Mesangial cell (primary cell): ENCODE measurements at places on chromosomes 5 and 9. TPM values are rescaled to one million over a fixed set of nuclear protein-coding genes. Genes with fewer than 3 reads are reported as not detected.

The CFAP77 gene
- total RNA-seq: not detected in 2 replicates

The CD14 gene
- 1.3 TPM in 1 of 2 replicates, not detected in the other for total RNA-seq

The TMC1 gene
- not detected in 2 replicates for total RNA-seq

The RABGAP1 gene
- 5.7 and 11.5 TPM in 2 replicates for total RNA-seq

The ERBIN gene
- total RNA-seq: 33.9 and 34.6 TPM in 2 replicates

The SPINK1 gene
- not detected in 2 replicates for total RNA-seq

The OBP2B gene
- not detected in 2 replicates for total RNA-seq

The PCDHGB2 gene
- 0.65 and 2.5 TPM in 2 replicates for total RNA-seq

The ZNF462 gene
- 17.1 and 25.7 TPM in 2 replicates for total RNA-seq

The BTNL3 gene
- not detected in 2 replicates for total RNA-seq

The STING1 gene
- total RNA-seq: 37.8 and 60.0 TPM in 2 replicates

The TEX48 gene
- total RNA-seq: not detected in 2 replicates

The CD72 gene
- 0.49 and 3.3 TPM in 2 replicates for total RNA-seq

The RGMB gene
- total RNA-seq: 27.9 and 41.4 TPM in 2 replicates

The KIF4B gene
- not detected in 2 replicates for total RNA-seq

The TMEM174 gene
- total RNA-seq: 0.13 TPM in 1 of 2 replicates, not detected in the other

The FREM1 gene
- total RNA-seq: under 0.01 and 1.6 TPM in 2 replicates

The RCL1 gene
- 16.8 and 19.0 TPM in 2 replicates for total RNA-seq

The PCDHGA1 gene
- total RNA-seq: 0.33 and 0.51 TPM in 2 replicates

The STKLD1 gene
- 0.49 and 1.3 TPM in 2 replicates for total RNA-seq

The MXD3 gene
- total RNA-seq: 3.4 and 66.2 TPM in 2 replicates

The FPGS gene
- total RNA-seq: 65.0 and 102 TPM in 2 replicates

The ADAMTS13 gene
- total RNA-seq: 1.3 and 5.8 TPM in 2 replicates

The GAS1 gene
- total RNA-seq: 9.1 and 29.4 TPM in 2 replicates

The LHX6 gene
- under 0.01 and 0.13 TPM in 2 replicates for total RNA-seq

The C5orf52 gene
- total RNA-seq: not detected in 2 replicates

The EQTN gene
- total RNA-seq: not detected in 2 replicates
